Stimulated activated CD4-positive, alpha-beta T cell treated with anti-CD3 and anti-CD28 coated beads, Interleukin-1b, Interleukin-23, amount 100 ng/mL, for 1 hour (primary cell): ENCODE measurements at places on chromosomes 12 and 14.

DNA sequence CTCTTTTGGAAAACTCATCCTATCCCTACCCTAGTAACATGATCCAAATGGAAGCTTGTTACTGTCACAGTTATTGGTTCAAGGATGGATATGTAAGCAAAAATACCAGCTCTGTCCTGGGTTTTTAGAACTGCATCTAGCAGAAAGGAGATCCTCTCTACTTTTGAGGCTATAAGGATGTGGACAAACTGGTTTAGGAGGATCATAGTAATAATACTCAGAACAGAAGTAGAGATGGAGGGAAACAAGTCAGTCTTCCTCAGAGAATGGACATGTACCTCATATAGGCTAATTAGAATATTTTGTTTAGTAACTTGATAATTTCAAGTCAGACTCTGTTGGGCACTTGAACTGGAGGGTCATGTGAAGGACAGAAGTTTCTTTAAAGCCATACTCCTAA is 26.6 kb downstream of the FUT8 start:
- no peak for DNase-seq

DNA sequence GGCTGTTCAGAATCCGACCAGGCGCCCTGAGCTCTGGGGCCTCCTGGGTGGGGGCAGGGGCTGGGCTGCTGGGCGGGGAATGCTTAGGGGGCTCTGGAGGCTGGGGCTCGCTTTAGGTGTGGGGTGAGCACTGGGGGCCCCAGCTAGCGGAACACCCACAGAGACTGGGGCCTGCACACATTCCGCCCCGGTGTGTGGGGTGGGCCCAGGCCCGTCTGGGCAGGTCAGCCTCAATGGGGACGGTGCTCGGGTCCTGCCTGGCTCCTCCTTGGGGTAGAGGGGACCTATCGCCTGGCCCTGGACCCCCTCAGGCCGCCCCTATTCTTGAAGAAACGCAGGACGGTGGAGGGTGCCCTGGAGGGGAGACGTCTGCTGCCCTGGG is 364.8 kb downstream of the TMEM121 start:
- no peak for DNase-seq

GRCh38 chr12:7079826-7080125 is 12.5 kb downstream of the C1R start:
- no peak for DNase-seq

- DNase-seq, result no peak
Measured at GRCh38 chr12:95505039-95505438, 31.1 kb downstream of the METAP2 start.

DNA sequence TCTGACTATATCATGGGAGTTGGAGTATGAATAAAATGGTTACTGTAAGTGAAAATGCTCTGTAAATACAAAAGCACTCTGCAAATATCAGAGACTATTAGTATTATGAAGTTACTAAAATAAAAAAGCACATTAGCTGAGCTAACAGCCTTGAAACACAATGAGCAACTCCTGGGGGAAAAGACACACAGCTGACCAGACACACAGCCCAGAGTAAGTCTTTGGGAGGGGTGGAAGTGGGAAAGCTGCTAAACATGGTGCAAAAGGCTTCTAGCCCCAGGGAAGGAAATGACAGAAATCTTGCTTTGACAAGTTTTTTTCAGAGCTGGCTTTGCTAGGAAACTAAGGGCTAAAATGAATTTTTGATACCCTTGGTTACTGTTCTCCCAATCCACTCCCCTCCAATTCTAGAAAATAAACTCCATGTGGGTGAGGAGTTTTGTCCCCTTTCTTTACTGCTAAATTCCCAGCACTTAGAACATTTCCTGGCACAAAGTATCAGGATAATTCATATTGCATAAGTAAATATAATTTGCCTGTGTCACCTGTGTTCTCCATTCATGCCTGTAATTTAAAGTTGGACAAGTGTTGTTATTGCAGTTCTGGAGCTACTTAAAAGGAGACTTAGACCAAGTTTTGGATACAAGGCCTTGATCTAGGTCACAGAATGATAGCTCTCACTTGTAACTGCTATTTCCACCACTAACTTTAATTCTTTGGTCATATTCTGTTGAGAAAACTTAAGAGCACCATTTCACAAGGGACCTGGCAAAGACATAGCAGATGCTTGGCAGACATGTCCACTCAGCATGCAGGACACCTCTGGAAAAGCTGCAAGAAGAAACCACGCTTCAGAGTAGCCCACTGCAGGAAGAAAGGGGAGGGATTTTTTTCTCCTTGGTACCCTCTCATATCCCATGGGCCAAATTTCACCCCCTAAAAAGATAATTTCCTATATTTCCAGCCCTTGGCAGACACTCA is 19.0 kb upstream of the RAB3IP start:
- DNase-seq, result no peak

GRCh38 chr14:99407416-99407815 is 73.2 kb downstream of the SETD3 start:
- DNase-seq, result no peak

DNA sequence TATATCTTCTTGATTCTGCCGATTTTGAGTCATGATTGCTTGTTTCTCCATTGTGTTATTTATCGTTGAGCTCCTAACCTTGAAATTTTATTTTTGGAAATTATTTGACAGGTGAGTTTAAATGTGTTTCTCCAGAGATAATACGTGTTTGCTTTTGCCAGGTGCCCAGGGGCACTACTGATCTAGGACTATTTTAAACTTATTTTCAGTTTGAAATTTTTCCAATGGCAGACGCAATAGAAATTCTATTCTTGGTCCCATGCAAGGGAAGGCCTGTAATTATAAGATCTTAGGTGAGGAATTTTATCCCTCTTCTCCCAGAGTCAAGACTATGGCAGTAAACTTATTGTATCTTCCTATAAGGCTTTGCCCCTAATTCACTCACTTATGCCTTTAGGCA is 252.8 kb downstream of the AEBP2 start:
- no peak for DNase-seq

- DNase-seq, result no peak
Measured at GRCh38 chr14:93548102-93548843, 117.5 kb downstream of the UNC79 start.

DNA sequence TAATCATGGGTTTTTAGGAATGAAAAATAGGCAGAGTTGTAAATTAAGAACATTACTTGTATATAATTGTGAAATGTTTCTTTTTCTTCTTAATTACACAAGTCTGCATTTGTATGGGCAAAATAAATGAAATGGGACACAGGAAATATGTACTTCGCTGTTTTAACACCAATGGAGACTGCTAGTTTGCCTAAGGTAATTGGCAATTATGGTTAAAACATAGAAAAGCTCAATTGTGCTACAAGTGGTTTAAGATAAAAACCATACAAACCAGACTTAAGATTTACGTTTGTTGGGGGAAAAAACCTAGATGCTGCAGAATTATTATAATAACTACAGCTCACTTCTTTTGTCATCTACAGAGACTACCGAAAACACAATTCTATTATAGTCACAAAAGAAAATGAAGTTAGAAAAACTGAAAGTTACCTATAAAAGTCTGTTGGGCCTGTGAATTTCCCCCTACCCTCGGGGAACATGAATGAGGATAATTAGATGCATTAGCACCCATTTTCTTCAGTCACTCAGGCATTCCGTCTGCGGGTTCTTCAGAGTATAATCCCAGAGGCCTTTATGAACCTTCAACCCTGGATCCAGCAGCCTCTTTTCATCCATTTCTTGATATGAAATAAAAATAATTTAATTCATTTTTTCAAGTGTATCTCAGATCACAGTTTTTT is 37.2 kb downstream of the BTBD7 start:
- DNase-seq, result no peak

DNA sequence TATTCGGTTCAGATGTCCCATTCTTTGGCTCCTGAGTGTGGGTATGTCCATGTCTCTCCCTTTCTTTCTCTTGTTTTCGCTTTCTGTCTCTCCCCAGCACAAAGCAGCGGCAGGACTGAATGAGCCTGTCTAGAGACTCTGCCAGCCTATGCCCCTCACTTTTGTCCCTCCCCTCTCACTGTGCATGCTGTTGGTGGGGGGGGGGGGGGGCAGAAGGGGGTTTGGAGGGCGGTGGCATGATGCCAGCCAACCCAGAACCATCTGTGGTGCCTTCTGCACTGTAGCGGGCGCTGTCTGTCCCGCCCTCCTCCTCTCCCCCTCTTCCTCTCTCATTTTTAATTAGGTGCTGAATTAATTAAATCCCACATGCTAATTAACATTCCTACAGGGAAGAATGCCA is 17.7 kb downstream of the NGDN start:
- DNase-seq, result no peak

GRCh38 chr14:99213101-99213500 is 58.9 kb downstream of the BCL11B start:
- no peak for DNase-seq

DNA sequence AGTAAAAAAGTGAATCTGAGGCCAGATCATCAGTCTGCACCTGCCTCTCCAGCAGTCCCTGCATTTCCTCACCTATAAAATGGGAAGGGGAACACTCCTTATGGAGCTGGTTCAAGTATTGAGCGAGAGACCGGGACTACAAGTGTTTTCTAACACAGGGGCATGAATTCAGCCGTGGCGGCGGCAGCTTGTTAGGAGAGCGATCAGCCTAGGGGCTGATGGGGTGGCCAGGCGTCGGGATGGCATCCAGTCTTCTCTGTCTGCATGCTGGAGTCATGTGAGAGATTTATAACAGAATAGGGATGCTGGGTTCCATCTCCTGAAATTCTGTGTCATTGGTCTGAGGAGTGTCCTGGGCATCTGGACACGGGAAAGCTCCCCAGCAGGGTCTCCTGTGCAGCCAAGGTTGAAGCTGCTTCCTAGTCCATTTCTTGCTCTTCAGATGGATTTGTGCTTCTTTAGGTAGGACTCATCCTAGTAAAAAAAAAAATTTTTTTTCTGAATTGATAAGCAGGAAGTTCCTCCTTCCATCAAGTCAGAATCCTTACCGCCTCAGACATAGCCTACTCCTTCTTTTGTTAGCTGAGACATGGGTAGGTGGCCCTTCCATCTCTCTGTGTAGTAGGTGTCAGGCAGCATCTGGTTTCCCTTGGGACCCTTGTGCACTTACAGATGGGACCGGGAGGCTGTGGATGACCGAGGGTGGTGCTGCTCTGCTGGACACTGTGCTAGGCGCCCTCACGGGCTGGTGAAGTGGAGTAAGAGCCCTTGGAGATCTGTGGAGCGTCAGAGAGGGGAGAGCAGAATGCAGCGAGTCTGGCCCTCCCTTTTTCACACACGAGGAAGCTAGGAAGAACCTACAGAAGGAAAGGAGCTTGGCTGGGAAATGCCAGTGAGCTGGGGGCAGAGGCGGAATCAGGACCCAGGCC is 146.7 kb downstream of the TSPAN9 start:
- no peak for DNase-seq

GRCh38 chr12:105220150-105220928 is 15.6 kb downstream of the APPL2 start:
- DNase-seq, result no peak

GRCh38 chr12:4220536-4221257 is 52.9 kb upstream of the CCND2 start:
- DNase-seq, result no peak

- no peak for DNase-seq
Measured at GRCh38 chr12:116297224-116297834, 19.8 kb upstream of the MED13L start.

- no peak for DNase-seq
Measured at GRCh38 chr12:57330992-57331391, 80.0 kb upstream of the STAC3 start.

DNA sequence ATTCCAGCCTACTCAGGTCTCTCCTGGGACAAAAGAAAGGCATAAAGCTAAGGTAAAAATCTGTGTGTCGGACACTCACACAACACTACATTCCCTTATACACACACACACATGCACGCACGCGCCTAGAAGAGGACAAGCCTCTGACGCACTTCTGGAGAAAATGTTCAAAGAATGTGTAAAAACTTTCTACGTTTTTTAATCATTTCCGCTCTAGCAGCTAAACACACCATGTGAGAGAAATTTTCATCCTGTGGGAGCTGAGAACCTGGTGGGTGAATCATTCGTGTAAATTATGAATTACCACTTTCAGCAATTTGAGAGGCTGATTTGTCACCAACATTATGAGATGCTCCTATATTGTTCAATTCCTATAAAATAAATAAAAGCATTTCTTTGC is 494.5 kb downstream of the TMEM132D start:
- DNase-seq, result no peak

DNA sequence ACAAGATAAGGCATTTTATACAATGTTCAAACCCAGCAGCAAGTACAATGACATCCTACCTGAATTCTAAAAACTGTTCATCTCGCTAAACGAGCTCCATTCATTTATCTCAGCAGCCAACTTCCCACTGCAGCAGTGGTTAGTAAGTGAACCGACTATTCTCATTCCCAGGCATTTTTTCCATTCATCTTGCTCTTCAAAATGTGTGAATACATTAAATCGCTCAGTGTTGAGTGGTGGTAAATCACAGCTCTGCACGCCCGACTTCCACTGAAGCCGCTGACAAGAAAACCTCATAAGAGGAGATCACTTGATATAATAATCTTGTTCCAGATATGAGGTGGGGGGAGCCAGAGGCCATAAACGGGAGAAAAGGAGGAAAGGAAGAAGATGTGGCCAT is 746.2 kb upstream of the USP15 start:
- DNase-seq, result no peak

DNA sequence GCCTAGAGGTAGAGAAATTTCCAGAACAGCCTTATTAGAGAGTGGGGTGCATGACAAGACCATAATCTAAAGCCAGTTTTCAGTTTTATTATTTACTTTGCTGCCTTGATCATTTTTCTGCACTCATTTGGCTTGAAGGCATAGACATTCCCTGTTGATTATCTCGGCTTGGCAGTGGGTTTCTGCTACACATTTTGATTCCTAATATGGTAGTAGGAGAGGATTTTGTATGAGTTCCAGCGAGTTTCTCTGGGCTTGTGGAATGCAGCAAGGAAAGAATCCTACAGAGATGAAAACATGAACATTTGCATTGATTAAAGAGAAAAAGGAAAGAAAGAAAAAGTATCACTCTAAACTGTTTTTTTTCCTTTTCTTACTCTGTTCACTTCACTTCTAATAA is 281.2 kb downstream of the PAWR start:
- no peak for DNase-seq

- no peak for DNase-seq
Measured at GRCh38 chr12:52169886-52170285, 21.9 kb downstream of the KRT80 start.
